Activated CD4-positive, alpha-beta T cell treated with anti-CD3 and anti-CD28 coated beads, Interleukin-2, Interleukin-6, amounts not matched to agents 100 ng/mL and 50 ng/mL, durations not matched to agents 16 hours and 8 hours (primary cell): ENCODE measurements at places on chromosomes 3 and 15.
A peak's percentile ranks its signal among the peaks of the same experiment; 100 is the strongest.

DNA sequence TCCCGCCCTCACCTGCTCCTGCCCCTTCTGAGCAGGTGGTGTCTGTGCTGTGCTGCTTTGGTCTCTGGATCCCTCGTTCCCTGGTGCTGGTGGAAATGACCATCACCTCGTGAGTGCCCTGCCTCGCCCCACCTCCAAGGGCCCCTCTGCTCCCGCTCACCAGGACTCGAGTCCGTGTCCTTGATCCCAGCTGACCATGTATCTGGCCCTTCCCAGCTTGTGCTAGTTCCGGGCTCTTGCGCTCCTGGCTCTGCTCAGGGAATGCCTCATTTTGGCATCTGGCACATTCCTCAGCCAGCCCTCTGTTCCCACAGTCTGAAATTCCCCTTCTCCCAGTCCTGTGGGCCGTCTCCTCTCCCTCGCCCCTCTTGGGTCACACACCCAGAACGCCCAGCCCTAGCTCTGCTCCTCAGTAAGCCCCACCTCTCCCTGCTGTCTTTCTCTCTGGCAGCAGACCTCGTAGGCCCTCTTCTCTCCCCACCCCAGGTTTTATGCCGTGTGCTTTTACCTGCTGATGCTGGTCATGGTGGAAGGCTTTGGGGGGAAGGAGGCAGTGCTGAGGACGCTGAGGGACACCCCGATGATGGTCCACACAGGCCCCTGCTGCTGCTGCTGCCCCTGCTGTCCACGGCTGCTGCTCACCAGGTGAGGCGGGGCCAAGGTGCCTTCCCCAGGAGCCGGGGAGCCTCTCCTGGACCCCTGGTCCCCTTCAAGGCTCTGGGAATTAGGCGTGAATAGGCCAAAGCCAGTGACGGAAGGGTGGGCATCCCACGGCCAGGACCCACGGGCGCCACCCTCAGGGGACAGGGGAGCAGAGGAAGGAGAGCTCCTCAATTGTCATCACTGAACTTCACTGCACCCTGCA lies 11.5 kb downstream of the SLC51A start:
- DNase-seq = no peak

DNA sequence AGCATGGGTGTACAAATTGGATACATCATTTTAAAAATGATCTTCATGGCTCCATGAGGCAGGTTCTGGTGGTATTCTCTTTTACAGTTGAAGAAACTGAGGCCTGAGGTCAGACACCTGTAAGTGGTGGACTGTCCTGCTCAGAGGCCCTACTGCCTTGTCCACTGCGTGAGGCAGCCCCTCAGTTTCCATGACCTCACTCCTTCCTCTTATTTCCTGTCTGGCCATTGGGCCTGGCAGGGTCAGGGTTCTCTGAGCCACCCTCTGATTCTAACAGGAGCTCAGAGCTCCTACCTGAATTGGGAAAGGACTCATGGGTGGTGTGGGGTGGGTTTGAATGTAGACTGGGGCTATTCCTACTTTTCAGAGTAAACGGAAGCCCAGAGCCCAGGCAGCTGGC lies 17.5 kb downstream of the PLEKHO2 start:
- DNase-seq = no peak

DNA sequence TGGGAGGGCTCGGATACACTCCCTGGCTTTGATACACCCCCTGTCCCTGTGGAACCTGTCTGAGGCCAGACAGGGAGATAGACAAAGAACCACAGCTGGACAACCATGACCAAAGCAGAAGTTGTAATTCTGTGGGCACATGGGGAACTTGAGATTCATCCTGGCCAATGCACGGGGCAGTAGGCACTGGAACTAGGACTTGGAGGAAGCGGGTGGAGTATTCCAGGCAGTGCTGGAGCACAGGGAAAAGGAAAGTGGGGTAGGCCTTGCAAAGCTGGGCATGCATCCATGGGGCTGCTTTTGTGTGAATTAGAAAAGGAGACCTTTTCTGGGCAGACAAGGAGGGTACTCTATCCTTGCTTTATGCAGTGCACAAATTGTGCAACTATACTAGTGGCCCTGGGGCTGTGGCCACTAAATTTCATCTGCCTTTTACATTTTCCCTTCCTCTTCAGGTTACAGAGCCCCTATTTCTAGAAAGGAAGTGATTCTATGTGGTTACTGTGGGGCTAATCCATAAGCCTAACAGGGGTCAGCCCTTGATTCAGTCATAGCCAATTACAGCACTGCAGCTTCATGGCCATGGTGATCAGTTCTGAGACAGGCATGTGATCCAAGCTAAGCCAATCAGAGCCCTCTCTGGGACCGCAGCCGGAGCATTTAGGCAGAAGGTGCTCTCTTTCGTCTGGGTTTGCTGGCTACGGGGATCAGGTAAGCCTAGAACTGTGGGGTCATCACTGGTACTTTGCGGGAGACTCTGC lies 21.0 kb downstream of the CRABP1 start:
- no peak for DNase-seq

- DNase-seq = peak; percentile 21
These were observed 21.6 kb downstream of the SNX33 start for GRCh38 chr15:75669191-75669878.
